Naive thymus-derived CD4-positive, alpha-beta T cell (primary cell): ENCODE measurements at places on chromosomes 13 and 19. TPM values are rescaled to one million over a fixed set of nuclear protein-coding genes. Genes with fewer than 3 reads are reported as not detected.

GRCh38 chr19:54877471-54877870 lies 3.4 kb downstream of the FCAR start:
- H3K4me3 ChIP-seq = no peak overlapping the region
- no peaks in the 10 kb centered on the region for H3K4me1 ChIP-seq
- H3K36me3 ChIP-seq = no peaks in the 10 kb centered on the region
- no peaks in the 10 kb centered on the region for H3K27me3 ChIP-seq
- DNase-seq = no peak
- no peak overlapping the region for H3K27ac ChIP-seq

DNA sequence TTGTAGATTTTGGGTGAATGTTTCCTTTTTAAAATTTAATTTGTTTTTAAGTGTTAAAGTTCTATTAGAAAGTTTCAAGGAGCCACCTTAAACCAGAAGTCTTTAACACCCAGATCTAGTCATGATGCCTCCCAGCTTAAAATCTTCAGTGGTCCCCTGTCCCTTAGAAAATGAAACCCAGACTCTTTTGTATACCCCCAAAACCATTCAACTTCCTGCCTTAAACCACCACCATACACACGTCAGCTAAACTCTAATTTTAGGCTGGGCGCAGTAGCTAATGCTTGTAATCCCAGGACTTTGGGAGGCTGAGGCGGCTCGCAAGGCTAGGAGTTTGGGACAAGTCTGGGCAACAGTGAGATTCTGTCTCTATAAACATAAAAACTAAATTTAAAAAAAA lies 37.9 kb downstream of the N4BP2L1 start:
- no peak overlapping the region for H3K27ac ChIP-seq
- peaks cover 15% of the 10 kb centered on the region for H3K4me1 ChIP-seq
- no peak overlapping the region for H3K4me3 ChIP-seq
- no peaks in the 10 kb centered on the region for H3K36me3 ChIP-seq
- no peaks in the 10 kb centered on the region for H3K27me3 ChIP-seq

DNA sequence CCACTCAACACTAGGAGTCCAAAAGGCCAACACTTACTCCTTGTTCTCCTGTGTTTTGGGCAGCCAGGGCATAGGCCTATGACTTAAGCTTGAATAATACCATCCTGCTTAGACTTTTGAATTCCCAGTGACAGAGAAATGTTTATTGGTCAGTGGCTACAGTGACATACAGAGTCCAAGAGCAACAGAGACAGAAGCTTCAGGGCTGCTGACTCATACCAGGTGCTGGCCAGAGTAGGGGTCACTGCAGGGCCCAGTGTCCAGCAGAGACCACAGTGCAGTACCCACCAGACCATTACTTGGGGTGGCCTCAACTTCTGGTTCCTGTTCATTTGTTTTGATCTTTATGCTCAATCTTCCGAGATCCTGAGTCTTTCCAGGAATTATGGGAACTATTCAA lies 6.0 kb upstream of the FREM2 start:
- H3K4me3 ChIP-seq = no peak overlapping the region
- no peaks in the 10 kb centered on the region for H3K4me1 ChIP-seq
- H3K27me3 ChIP-seq = no peaks in the 10 kb centered on the region
- no peak overlapping the region for H3K27ac ChIP-seq

DNA sequence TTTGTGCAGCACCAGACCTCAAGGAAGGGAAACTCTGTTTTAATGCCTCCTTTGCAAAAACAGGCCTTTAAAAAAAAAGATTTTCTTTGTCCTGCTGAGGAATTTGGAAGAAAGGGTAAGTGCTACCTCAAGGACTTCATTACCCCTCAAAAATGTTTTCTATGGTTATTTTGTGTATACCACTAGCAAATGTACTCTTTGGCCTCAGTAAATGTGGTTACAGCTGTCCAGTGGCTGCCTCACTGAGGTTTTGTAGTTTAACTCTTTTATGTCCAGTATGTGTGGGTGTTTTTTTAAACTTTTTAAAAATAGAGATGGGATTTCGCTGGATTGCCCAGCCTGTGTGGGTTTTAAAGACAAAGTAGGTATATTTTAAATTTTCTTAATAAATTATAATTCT lies 42.2 kb upstream of the TSC22D1 start:
- DNase-seq = no peak
- H3K4me1 ChIP-seq = no peaks in the 10 kb centered on the region
- H3K36me3 ChIP-seq = no peaks in the 10 kb centered on the region
- no peaks in the 10 kb centered on the region for H3K27me3 ChIP-seq

GRCh38 chr13:79423801-79424642 lies 18.0 kb upstream of the RBM26 start:
- peak; percentile 33 for DNase-seq
- no peaks in the 10 kb centered on the region for H3K36me3 ChIP-seq
- H3K27me3 ChIP-seq = no peaks in the 10 kb centered on the region
- H3K27ac ChIP-seq = no peak overlapping the region

S1PR4 gene
- total RNA-seq = 213 TPM

DNA sequence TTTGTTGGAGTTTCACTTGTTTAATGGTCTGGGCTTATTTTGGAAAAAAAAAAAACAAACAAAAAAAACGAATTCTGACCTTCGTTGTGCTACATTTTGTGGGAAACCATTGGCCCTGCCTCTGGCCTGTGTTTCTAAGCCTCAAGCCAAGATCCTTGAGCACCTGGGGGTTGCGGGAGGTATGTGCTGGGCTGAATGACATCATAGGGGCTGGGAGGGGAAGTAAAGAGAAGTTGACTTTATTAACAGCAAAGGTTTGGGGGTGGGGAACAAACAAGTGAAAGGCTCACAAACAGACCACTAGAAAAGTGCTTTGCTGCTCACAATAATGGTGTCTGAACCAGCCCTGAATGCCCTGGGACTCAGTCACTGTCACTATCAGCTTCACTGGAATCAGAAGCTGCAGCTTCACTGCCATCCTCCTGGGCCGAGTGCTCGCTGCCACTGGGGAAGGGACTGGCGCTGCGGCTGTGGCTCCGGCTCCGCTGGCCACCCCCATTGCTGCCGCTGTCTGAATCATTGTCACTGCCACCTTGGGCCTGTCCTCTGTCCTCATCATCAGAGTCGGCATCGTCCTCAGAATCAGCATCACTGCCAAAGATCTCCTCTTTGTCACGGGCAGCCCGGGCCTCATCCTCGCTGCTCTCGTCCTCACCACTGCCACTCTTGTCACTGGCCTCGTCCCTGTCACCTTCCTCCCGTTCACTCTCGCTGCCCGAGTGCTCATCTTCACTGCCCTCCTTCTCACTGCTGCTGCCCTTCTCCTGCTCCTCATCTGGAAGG lies 5.1 kb downstream of the PAF1 start:
- H3K36me3 ChIP-seq = peaks cover 22% of the 10 kb centered on the region
- peaks cover 11% of the 10 kb centered on the region for H3K4me1 ChIP-seq
- H3K27me3 ChIP-seq = no peaks in the 10 kb centered on the region
- DNase-seq = no peak

DAND5 gene
- total RNA-seq = not detected
